MV-4-11 (cell line): ENCODE measurements at places on chromosomes 6 and 20.
A peak's percentile ranks its signal among the peaks of the same experiment; 100 is the strongest.

DNA sequence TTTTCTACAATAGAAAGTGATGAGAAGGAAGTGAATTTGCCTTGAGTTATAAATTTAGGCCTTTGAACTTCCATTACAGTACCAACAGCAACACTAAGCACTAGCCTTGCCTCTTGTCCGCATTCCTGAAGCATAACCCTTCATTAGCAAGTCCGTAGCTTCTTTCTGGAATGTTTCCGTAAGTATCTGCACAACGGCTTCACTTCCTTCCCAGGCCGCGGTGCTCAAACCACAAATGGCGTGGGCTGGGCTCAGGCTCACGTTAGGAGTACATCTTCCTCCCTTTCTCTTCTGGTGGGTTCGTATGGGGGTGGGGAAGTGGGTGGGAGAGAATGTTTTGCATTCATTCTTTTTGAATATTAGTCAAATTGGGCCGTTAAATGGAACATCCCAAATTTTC is 193.8 kb upstream of the SNX9 start:
- DNase-seq, result peak; percentile 40

GRCh38 chr6:75090576-75090975 is 115.3 kb downstream of the COL12A1 start:
- DNase-seq, result no peak

DNA sequence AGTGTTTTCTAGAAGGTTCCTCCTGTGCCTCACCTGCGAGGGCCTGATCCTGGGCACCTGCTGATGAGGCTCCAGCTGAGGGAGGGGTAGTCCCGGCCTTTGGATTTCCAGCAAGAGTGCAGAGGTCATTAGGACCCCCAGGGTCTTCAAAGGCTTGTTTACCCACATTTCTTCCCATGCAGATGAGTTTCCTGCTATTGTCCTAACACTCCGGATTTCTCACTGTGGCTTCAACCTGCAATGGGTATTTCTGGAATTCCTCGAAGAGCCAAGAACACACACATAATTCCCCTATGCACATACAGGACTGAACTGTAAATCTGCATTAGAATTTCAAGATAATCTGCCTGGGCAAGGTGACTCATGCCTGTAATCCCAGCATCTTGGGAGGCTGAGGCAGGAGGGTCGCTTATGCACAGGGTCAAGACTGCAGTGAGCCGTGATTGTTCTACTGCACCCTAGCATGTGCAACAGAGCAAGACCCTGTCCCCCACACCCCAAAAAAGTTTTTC is 53.9 kb downstream of the ADNP start:
- DNase-seq, result no peak

GRCh38 chr6:107059606-107060005 is 31.6 kb downstream of the MTRES1 start:
- no peak for DNase-seq

- DNase-seq, result peak; percentile 50
Measured at GRCh38 chr6:30411515-30412207, 66.7 kb downstream of the RPP21 start.

GRCh38 chr6:118326712-118327111 is 221.4 kb upstream of the PLN start:
- no peak for DNase-seq

GRCh38 chr6:47342824-47343223 is 33.1 kb upstream of the TNFRSF21 start:
- DNase-seq, result no peak

DNA sequence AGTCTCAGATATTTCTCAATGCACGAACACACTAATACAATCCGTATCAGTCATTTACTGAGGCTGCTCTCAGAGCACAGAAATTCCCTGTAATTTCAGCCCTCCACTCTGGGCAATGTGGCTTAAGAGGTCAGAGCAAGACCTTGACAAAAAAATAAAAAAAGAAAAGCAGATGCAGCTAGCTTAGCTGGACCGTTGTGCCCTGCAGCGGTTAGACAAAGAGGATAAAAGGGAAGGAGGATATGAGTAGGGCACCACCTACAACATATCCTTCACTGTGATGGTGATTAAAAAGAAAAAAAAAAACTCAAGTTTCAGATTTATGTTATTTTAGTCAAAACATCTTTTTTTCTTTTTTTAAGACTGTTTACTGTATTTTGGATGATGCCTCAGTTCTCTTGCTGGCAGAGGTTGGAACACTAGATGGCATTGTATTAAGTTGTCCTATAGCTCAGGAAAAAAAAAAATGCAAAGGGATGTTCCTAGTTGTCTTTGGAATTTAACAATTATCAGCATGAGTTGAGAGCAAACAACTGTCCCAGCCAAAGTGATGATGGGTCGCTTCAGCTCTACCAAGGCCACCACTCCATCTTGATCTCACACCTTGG is 59.9 kb downstream of the ANKEF1 start:
- DNase-seq, result no peak

DNA sequence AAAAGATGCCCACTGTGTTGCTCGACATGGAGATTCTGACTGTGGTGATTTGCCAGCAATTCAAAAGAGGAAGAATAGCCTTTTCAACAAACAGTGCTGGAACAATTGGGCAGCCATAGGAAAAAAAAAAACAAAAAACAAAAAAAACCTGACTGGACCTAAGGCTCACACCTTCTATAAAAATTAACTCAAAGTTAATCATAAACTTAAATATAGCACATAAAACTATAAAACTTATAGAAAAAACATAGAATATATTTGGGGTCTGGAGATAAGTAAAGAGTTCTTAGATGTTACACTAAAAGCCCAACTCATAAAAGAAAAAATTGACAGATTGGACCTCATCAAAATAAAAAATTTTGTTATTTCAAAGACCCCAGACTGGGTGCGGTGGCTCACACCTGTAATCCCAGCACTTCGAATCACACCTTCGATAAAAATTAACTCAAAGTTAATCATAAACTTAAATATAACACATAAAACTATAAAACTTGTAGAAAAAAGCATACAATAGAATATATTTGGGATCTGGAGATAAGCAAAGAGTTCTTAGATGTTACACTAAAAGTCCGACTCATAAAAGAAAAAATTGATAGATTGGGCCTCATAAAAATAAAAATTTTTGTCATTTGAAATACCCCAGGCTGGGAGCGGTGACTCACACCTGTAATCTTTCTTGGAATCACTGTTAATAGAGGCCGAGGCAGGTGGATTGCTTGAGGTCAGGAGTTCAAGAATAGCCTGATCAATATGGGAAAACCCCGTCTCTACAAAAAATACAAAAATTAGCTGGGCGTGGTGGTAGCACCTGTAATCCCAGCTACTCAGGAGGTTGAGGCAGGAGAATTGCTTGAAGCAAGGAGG is 115.6 kb upstream of the FAM83B start:
- DNase-seq, result no peak

- DNase-seq, result peak; percentile 57
Measured at GRCh38 chr6:43608310-43608763, 20.7 kb downstream of the GTPBP2 start.

- peak; percentile 63 for DNase-seq
Measured at GRCh38 chr20:58538752-58539151, 23.6 kb upstream of the APCDD1L start.

GRCh38 chr6:126199466-126199865 is 140.4 kb upstream of the CENPW start:
- no peak for DNase-seq

DNA sequence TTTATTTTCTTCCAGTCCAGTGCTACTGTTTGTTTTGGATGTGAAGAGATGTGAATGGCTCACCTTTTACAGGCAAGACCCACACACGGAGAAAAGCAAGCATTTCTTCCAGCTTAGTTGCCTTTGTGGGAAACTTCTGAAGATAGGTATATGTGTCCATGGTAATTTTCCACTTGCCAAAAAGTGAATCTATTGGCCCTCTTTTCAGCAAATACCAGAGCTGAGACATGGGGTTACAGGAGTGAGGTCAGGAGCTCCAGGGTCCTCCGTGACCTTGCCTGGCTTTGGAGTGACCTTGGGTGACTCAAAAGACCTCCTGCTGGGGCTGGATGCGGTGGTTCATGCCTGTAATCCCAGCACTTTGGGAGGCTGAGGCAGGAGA is 166.7 kb downstream of the SCML4 start:
- no peak for DNase-seq

DNA sequence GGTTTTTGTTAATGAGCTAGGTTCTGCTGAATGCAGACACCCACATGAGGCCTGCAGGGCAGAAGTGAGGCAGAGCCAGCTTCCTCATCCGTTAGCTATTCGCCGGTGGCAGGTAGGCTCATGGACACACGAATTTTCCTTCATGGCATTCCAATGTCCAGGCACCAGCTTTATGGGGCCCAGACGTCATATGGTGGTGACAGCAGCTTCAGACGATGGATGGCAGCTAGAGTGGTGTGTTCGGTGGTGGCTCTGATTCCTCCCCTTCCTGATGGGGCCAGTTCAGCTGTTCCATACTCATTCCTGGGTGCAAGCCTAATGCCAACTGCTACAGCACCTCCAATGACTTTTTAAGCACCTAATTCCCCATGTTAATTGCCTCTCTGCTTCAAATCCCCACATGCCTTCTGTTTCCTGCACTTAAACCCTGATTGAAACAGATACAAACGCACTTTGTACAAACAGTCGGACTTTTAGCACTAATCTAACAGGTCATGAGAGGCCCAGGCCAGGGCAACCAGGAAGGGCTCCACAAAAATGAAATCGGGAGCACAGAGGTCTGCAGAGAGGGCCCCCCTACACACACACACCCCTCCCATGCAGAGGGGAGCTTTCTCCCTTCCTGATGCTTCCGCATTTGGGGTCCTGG is 35.7 kb upstream of the MLN start:
- DNase-seq, result no peak

DNA sequence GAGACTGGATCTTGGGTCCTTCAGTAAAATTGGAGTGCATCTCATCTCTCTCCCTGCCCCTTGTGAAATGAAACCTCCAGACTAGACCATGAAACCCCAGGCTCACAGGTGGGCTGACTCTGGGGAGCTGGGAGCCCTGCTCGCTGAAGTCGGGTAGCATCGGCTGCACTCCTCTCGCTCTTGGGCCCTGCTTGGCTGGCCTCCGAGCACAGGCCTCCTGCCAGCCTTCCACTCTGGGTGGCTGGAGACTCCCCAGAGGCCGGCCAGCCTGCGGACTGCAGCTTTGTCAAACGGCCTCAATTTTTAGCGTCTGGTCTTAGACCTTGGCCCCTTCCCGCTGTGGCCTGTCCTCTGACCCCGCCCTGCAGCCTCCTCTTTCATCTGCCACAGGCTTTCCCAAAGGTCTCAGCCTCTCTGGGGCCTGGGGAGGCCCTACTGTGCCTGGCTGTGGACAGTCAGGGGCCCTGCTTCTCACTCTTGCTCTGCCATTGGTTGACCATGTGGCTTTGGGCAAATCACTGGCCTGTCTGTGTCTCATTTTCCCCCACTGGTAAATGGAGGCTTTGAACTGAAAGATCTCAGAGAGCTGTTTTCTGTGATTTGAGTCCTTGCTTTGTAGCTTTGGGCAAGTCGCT is 45.1 kb downstream of the SRC start:
- no peak for DNase-seq

DNA sequence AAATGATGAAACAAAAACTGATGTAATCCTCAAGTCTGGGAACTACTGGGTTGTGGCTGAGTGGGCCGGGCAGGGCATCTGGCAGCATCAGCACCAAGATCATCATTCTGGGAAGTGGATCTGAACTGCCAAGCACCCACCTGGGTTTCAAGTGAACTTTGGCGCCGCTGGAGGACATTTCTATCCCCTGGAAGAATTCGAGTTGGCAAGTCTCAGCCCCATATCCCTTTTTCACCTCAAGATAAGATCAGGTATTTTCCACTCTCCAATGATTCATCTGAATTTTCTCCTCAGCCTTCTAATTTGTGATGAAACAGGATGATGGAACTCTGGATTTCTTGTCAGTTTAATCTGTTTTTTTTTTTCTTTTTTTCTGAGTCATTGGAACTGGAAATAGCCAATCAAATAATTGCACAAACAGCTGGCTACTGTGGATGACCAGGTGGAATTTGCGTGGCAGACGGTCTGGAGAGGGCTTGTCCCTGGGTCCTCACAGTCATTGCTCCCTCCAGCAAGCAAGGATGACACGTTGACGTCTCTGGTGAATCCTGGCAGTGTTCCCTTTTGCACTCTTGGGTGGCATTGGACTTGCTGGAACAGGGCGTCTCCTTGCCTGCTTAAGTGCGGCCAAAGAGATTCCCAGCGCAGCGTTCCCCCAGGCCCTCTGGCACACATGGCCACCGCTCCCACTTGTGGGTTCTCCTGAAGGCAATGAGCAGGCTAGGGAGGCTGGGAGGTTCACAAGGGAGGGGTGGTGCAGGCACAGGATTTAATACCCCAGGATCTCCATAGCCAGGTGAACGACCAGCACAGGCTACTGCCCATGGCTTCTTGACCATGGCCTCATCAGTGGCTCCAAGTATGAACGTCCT is 80.4 kb downstream of the DHX35 start:
- no peak for DNase-seq
